ENCODE measurements at places on chromosomes 1 and 21.

GRCh38 chr1:41546833-41547135, 62.3 kb upstream of the EDN2 start:
- DNase-seq = no peak

GRCh38 chr1:185654199-185654951, 79.8 kb upstream of the HMCN1 start:
- DNase-seq = no peak

- no peak for DNase-seq
These were observed 43.7 kb upstream of the ZNF281 start for GRCh38 chr1:200453553-200453905.

- DNase-seq = peak; percentile 64
These were observed 708 bp downstream of the PRDM2 start for GRCh38 chr1:13700521-13701270.

GRCh38 chr1:175548774-175549173, 194.6 kb downstream of the TNR start:
- DNase-seq = no peak

GRCh38 chr1:58592522-58593134, 15.6 kb upstream of the TACSTD2 start:
- no peak for DNase-seq

- peak; percentile 87 for DNase-seq
These were observed 18.8 kb downstream of the ADGRB2 start for GRCh38 chr1:31745096-31745945.

- no peak for DNase-seq
These were observed 71.7 kb upstream of the JUN start for GRCh38 chr1:58855274-58856165.

- no peak for DNase-seq
These were observed 52.2 kb downstream of the DMRTB1 start for GRCh38 chr1:53511323-53511932.

DNA sequence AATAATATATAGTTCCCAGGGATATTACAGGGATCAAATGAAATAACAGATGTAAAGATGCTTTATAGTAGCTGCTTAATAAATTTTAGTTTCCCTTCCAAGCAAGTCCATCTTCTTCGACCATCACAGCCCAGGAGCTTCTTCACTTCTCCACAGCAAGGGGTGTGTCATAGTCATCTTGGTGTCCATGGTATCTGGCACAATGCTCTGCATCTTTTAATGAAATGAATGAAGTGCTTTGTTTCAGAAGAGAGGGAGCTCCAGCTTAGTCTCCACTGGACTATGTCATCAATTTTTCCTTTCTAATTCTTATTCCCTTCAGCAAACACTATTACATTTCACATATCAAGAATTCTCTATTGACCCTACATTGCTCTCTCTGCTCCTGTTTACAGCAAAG, 4.9 kb upstream of the MACF1 start:
- DNase-seq = no peak

- DNase-seq = no peak
These were observed 38.2 kb downstream of the CLDN14 start for GRCh38 chr21:36441715-36442114.

DNA sequence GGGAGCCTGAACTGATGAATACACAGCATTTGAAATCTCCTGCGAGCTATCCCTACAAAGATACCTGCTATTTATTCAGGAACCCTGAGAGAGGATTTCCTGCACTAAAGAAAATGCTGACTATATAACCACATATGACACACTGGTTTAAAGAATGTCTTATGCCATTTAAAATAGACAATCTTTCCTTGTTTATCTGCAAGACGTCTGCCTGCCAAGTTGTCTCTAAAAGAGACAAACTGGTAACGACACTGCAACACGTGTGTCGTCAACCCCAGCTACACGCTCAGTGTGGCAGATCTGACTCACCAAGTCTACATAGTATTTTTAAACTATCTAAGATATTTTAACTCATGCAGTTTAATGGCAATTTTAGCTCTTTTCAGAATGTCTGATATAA, 42.7 kb downstream of the APP start:
- no peak for DNase-seq

- DNase-seq = no peak
These were observed 293.2 kb downstream of the DUSP10 start for GRCh38 chr1:221448585-221449175.

All from GM10248 (cell line).